Activated CD8-positive, alpha-beta memory T cell treated with anti-CD3 and anti-CD28 coated beads for 24 hours (primary cell): ENCODE measurements at places on chromosomes 4 and X.

DNA sequence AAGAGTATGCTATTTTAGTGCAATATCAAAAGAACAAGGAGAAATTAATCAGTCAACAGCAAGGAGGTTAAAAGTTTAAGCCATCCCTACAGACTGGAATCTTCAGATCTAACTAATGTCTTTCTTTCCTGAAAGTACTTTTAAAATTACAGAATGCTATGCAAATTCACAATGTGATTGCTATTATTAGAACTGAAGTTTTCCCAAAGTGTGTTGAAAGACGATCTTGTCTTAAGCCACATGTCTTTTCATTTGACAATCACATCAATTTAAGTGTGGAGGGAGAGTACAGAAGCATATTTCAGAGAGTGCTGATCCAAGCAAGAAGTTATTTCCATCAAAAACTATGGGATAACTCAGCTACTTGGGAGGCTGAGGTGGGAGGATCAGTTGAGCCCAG, 64.7 kb upstream of the TNIP3 start:
- DNase-seq: no peak

DNA sequence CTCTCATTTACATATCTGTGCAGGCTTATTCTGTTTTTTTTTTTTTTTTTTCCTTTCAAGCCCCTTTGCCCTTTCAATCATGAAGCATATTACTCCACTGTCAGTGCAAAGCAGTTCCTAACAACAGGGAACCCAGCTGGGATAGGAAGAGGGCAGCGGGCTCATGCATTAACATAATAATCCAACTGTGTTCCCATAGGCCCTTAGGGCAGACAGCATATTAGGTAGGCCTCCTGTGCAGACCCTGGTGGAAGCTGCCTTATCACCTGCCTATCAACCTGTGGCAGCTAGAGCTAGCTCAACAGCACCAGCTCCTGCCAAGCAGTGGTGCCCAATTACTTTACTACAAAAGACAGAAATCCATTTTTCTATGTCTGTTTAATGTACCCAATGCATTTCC, 49.3 kb downstream of the SLC10A7 start:
- DNase-seq: no peak

DNA sequence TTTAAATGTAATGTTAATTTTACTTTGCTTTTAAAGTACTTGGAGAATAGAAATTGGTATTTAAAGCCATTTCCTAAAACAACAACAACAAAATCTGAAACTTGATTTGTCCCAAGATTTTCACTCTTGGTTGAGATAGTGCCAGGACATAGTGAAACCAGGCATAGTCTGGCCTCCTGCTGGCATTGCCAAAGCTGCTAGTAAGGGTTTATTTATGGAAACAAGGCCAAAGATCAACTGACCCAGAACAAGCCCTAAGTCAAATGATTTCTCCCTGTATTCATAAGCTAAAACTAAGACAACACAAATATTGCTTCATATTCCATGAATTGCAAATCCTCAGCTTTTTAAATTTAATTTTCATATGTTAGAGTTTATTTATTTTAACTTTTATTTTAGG, 227.5 kb upstream of the FGF13 start:
- no peak for DNase-seq

DNA sequence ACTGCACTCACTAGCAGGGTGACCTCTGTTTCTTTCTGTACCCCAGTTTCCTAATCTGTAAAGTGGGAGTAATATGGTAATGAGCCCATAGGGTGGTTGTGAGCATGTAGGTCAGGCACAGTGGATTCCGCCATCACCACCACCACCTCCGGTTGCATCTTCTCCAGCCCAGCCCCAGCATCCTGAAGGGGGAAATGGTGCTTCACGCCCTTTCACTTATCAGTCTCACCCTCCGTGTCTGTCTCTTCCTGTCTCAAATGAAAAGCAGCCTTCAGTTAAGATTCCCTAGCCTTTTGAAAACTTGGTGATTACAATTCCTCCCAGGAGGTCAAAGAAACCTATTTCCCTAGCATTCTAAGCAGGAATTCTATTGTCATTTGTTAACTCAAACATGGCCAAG, 16.9 kb upstream of the XPNPEP2 start:
- DNase-seq: no peak

DNA sequence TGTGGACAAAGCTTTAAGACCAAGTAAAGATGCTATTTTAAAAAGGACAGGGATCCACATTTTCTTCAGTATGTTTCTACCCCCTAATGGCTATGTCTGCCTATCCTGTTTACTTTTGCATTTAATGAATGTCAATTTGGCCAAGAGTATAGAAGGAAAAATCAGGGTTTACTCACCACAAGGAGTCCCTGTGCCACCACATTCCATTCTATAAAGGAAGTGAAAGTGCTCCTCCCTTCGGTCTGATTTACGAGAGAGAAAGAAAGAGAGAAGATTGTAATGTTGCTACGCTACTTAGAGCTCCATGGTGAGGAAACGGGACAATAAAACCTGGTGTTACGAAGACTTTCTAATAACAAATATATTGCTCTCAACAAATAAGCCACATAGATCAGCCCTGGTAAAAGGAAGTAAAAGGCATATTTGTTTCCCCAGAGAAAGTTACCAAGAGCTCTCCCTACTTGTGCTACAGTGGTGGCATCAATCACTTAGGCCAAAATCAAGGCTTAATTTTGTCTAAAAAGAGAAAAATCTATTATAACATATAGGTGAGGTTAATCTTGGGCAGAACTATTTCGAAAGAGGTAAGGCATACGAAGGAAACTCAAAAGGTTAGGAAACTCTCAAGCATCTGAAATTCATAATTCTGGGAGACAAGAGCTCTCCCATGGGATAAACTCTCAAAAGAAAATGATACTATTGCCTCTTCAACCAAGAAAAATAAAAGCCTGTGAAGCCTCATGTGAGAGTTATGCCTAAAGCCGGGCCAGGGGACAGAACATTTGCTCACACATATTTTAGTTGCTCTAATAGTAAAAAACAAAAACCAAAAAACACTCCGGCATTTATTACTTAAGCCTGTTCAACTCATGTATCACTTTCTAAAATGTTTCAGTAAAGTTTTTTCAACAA, 29.5 kb downstream of the TAPT1 start:
- no peak for DNase-seq

DNA sequence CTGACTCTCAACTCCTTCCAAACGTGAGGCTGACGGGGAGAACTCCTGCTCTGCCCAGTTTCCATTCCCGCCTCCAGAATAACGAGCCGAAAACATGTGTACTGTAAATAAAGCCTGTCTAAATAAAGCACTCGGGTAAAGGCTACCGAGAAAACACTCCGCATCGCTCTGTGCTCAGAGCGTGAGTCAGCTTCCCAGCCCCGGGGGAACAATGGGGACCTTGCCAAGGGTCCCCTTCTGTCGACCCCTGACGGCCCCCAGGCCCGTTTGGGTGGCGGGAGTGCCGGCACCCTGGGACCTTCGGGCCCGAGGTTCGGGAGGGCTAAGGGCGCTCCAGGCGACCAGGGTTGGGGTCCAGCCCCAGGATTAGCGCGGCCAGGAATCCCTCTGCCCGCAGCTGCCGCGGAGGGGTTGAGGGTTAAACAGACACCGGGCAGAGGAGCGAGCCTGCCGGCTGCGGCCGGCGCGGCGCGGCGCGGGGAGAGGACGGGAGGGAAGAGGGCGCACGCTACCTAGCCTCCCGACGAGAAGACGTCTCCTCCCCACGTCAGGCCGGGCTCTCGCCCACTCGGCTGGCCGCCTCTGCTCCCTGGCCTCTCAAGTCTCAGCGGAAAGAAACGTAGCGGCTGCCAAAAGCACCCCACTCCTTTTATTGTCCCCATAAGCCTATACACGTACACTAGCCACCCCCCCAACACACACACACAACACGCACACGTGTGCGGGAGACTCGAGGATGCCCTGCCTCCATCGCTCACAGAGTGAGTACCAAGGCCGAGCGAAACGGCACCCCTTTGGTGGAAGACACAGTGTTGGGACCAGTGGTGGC, 85.5 kb downstream of the BCOR start:
- peak; percentile 63 for DNase-seq

DNA sequence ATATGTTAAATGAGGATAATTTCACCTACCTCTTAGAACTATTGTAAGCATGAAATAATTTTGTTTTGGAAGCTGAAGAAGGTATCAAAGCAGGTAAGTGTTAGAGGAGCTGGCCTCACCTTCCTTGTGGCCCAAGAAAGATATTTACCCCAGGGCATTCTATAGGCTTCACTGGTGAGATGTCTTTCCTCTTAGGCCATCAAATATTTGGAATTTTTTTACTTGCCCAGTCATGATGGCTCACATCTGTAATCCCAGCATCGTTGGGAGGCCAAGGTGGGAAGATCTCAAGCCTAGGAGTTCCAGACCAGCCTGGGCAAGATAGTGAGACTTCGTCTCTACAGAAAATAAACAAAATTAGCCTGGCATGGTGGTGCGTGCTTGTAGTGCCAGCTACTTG, 6.1 kb upstream of the SMS start:
- no peak for DNase-seq

- DNase-seq: no peak
Measured at GRCh38 chr4:172706000-172706399, 462.6 kb upstream of the GALNT7 start.

DNA sequence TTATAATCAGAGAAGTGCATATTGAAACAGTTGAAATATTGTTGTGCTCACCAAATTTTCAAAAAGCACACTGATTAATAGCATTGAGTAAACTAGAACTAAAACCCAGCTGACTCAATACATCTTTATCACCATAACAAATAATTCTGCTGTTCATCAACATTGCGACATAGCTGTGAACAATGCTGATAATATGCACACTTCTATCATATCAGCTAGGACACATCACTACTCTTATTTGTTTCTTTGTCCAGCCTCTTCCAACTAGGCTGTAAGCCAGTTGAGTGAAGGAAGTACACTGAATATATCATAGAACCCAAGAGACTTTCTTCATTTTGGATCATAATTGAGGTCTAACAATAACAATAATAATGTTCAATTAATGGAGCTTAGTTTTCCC, 349.7 kb downstream of the IQCM start:
- DNase-seq: no peak

DNA sequence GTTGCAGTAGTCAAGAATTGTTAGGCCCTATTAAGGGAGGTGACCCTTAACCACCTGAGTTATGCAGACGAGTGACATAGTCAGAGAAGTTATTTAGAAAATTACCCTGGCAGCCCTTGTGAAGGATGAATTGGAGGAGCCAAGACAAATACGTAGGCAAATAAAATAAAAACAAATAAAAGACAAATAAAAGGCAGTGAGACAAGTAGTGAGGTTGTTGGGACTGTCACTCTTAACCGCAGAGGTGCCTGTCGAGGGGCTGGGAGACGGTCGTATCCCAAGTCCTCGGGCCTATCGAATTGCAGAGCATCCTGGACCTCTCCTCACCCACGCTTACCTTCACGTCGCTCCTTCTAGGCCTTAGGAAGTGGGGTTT, 58.0 kb upstream of the ZC4H2 start:
- DNase-seq: no peak

DNA sequence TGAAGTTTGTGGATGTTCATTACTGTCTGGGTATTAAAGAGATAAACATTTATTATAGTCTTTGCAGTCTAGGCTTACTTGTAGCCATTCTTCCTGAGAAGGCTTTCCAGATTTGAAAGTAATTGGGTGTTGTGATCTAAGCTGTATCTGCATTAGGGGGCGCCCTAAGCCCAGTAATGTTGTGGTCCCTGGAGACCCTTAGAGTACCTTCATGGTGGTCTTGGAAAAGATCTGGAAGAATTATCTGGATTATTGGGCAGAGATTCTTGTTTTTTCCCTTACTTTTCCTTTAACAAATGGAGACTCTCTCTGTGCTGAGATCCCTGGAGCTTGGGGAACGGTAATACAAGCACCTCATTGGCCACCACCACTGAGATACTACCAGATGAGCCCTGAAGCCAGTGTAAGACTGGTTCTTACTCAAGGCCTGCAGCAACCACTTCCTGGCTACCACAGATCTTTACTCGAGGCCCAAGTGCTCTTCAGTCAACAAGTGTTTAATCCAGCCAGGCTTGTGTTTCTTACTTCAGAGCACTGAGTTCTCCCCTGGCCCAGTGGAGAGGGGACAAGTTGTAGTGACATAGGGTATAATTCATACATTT, 63.1 kb downstream of the RTL3 start:
- no peak for DNase-seq

DNA sequence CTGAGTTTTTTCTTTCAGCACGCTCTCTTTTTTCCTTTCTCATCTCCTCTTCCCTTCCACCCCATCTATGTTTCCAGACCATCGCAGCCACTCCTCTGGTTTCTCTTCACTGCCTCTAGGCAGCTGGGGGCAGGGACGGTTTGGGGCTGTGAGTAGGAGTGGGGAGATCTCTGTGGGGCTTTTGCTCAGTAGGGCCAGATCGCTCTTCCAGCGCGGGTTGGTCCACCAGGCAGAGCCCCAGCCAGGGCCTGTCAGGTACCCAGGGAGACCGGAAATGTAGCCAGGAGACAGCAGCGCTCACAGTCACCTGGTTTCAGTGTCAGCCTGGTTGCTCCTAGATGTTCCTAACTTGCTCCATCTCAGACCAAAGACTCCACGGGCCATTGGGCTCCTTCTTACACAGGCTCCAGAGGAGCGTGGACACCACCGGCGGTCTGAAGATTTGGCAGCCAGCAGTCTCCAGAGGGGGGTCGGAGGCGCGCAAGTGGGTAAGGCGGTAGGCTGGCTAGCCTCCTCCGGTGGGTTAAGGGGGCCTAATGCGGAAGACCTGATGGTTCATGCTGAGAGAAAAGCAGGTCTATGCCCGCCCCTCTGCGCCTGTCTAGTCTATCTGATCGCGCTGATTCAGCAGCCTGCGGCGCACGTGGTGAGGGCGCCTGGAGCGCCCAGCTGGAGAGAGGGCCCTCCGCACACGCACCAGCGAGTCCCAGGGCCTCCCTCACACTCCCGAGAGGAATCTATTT, 1.8 kb downstream of the FGF5 start:
- DNase-seq: no peak

- DNase-seq: no peak
Measured at GRCh38 chrX:118508635-118509034, 13.0 kb downstream of the DOCK11 start.

- peak; percentile 71 for DNase-seq
Measured at GRCh38 chr4:185128272-185129119, 14.6 kb upstream of the SLC25A4 start.

GRCh38 chr4:7540206-7540605, 105.5 kb upstream of the PSAPL1 start:
- no peak for DNase-seq

DNA sequence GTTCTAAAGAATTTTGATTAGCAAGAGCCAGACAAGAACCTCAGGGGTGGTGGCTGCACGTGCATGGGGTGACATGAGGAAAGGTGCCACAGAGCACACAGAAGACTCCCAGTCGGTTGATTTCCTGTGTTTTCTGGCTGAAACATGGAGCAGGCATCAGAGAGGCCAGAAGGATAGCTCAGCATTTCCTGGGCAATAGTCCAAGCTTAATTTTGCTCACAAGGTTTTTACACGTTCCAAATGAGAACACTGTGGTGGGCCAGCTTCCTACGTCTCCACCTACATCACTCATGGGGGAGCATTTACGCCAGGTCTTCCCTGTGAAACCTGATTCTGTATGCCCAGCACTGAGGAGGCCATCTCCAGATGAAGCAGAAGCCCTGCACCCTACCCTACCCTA, 212.5 kb upstream of the CLNK start:
- no peak for DNase-seq

- no peak for DNase-seq
Measured at GRCh38 chr4:176134670-176135069, 60.7 kb downstream of the SPATA4 start.

GRCh38 chr4:88101165-88101564, 57.3 kb downstream of the ABCG2 start:
- DNase-seq: no peak
